ENCODE measurements at places on chromosomes 3 and 15.

GRCh38 chr3:17730318-17730967 is 12.0 kb downstream of the TBC1D5 start:
- DNase-seq, result no peak

GRCh38 chr15:33508703-33509102 is 197.9 kb downstream of the RYR3 start:
- no peak for DNase-seq

- no peak for DNase-seq
Observed at GRCh38 chr3:121064121-121064520, 156.1 kb downstream of the STXBP5L start.

- DNase-seq, result no peak
Observed at GRCh38 chr3:127337911-127338531, 50.2 kb upstream of the PRR20G start.

GRCh38 chr3:119365418-119365817 is 71.2 kb downstream of the ARHGAP31 start:
- no peak for DNase-seq

DNA sequence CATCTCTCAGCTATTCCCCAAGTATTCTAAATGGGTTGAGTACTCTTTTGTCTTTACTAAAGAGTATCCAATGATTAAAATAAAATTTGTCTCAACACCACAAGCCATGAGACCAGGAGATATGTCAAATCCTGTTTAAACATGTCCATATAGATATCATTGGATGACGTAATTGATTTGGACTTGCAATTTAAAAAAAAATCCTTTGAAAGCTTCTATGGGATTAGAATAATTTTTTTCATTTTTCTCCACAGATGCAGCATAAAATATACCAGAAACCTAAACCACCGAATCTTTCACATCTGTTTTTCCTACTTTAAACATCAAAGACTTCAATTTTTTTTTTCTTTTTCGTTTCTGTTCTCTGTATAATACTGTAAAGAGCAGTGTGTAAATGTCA is 1022.3 kb downstream of the EPHA3 start:
- no peak for DNase-seq

DNA sequence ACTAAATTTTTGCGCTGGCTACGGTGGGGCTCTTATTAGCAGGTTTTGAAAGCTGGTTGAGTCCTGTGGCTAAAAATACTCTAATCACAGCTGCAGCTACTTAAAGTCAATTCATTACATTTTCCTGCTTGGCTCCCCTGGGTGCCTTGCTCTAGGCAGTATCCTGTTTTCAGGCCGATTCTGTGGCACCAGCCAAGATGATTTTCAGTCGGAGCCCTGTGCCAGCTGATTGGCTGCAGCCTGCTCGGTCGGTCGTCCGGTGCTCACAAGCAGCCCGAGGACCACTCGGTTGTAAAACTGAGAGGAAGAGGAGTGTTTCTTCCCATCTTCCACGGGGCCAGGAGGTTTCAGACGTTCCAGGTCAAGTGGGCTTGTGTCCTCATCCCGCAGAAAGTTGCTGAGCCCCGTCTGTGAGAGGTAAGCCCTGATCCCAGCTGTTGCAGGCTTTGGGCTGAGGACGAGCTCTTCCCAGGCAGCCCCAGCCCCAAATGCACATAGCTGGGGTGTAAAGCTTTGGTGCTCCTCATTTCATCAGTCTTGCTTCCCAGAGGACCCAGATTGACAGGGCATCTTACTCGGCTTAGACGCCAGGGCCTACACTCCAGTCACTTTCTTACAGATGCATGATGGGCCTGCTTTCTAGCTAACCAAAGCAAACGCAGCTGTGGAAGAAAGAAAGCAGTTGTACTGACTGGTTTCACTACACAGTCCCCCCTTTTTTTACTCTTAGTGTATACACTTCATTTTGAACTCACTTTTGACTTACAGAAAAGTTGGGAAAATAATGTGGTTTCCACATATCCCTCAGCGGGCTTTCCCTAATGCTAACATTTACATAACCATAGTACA is 15.9 kb downstream of the LYSMD4 start:
- DNase-seq, result no peak

GRCh38 chr15:101424984-101425383 is 64.5 kb downstream of the PCSK6 start:
- DNase-seq, result no peak

DNA sequence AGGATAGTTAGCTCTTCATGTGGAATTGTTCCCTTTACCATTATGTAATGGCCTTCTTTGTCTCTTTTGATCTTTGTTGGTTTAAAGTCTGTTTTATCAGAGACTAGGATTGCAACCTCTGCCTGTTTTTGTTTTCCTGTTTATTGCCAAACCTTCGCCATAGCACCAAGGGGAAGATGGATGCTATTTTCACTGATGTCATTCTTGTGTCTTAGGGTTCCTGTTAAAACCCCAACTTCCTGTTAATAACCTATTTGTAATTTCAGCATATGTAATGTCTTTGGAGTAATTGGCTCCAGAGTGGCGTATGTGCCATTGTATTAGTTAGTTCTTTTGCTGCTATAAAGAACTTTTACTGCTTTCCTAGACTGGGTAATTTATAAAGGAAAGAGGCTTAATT is 10.8 kb downstream of the SAMMSON start:
- no peak for DNase-seq

- DNase-seq, result no peak
Observed at GRCh38 chr15:85497172-85497569, 116.8 kb downstream of the AKAP13 start.

GRCh38 chr3:194269610-194270145 is 81.5 kb downstream of the CPN2 start:
- no peak for DNase-seq

DNA sequence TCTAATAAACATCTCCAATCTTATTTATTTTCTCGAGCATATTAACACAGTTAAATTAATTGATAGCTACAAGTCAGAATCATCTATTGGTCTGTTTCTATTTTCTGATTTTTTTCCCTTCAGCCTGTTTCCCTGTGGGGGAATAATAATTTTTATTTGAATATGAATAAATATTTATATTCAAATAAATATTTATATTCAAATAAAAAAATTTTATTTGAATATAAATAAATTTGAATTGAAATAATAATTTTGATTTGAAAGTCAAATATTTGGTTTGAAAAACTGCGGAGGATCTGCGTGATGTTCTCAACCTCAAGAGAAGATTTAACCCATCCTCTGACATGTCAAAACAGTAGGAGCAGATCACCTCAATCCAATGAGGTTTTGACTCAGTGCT is 380.1 kb upstream of the MEIS2 start:
- DNase-seq, result no peak

GRCh38 chr3:25214034-25214433 is 214.0 kb upstream of the RARB start:
- no peak for DNase-seq

DNA sequence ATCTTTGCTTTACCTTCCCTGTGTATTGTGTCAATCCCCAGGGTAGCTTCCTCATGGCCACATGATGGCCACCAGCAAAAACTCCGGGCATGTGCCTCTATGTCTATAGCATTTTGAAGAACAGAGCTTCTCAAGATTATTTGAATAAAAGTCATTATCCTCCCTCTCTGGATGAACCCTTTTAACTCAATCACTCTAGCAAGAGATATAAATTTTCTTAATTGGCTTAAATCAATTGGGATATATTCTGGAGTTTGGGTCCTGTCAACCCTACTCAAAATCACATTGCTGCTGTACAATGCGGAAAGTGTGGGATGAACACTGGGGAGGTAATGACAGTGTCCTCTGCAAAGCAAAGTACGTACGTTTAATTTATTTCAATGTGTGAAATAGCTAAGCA is 370.6 kb upstream of the LRRC3B start:
- no peak for DNase-seq

DNA sequence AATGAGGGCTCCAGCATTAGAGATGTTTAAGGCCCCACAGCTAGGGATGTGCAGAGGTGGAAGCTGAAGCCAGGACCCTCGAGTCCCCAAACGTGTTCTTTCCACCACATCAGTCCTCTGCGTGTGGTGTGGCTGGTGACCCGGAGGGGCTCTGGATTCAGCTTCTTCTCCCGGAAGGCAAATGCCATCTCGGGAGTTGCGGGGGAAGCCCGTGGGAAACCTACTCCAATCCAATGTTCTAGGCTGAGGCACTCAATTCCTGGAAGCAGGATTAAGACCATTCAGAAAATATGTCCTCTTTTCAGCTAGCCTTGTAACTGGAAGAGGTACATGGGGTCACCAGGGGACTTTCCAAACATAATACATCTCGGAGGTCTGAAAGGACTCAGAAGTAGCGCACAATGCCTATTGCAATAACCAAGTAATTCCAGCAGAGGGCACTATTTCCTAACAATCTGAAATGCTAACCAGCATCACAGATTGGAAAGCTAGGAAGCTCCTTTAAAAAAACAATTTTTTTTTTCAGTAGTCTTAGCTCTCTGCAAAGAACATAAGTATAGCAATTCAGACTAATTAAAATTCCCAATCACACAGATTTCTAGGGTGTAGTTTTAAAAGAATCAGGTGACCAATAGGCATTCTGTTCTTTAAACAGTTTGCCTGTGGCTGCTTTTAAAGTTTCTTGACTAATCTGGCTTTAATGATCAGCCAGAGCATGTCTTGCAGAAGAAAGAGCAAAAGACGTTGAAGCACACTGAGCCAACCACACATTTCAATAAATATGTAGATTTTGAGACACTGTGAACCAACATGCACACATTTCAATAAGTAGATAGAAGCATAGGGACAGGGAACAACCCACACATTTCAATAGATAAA is 36.1 kb downstream of the BNC1 start:
- DNase-seq, result no peak

DNA sequence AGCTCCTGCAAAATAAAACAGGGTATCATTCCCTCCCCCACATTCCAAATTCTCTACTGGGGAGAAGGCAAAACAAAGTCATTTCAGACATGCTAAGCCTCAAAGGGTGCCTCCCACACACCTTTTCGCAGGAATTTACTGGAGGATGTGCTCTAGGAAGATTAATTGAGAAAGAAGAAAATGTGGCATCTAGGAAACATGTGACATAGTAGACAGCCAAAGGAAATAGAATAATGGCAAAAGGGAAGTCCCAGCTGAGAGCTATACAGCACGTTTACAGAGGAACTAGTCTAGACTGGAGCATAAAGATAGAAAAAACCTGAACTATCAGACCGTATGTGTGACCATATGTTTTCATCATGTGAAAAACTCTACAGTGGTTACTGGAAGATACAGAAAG is 58.8 kb upstream of the MELTF start:
- no peak for DNase-seq

DNA sequence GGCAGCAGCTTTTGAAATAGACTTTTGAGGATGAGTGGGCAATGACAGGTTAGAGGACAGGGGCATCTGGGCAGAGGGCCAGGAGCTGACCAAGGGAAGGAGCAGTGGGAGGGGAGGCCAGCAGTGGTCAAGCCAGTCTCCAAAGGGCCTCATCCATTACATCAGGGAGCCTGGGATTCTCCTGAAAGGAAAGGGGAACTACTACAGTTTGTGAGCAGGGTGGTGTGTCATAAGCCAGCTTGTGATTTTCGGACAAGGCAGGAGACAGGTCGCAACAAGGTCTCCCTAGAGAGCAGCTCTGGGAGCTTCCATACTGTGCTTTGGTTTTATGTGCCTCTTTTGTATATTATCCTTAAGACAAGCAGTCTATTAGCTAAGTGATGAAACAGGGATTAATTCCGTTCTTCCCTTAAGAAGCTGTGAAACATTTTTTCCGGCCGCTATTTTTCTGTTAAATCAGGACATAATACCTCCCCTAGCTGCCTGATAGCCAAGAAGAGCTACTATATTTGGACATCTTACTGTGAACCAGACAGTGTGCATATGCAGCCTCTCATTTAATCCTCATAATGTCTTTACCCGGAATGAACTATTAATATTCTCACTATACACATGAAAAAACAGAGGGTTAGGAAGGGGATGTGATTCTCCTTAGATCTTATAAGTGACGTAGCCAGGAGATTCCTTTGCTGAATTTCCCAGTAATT is 46.4 kb downstream of the C2CD4B start:
- DNase-seq, result no peak

GRCh38 chr3:186938716-186939115 is 8.4 kb downstream of the ST6GAL1 start:
- no peak for DNase-seq

- DNase-seq, result no peak
Observed at GRCh38 chr15:80556694-80557367, 138.3 kb upstream of the ABHD17C start.

DNA sequence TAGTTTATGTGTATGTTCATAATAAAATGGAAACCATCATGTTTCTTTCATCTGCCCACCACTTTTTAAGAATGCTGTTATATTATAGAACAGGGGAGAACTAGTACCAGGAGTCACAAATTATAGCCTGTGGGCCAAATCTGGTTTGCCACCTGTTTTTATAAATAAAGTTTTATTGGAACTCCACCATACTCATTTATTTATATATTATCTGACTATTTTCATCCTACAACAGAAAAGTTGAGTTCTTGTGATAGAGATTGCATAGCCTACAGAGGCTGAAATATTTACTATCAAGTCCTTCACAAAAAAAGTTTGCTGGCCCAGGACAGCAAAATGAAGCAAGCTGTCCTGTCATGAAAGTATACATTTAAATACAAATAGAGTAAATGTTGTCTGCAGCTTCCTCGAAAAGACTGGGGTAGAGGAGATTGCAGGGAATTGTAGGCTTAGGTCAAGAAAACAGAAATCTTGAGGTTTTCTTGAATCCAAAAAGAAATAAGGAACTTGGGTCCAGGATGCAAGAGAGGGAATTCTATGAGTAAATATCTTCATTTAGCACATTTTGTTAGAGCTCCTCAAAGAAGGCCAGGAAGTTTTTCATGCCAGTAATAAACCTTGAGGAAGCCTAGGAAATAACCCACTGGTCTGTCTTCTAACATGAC is 41.1 kb downstream of the FILIP1L start:
- no peak for DNase-seq

- no peak for DNase-seq
Observed at GRCh38 chr15:69852482-69852881, 245.2 kb downstream of the TLE3 start.

- no peak for DNase-seq
Observed at GRCh38 chr3:61416618-61417017, 144.8 kb upstream of the PTPRG start.

DNA sequence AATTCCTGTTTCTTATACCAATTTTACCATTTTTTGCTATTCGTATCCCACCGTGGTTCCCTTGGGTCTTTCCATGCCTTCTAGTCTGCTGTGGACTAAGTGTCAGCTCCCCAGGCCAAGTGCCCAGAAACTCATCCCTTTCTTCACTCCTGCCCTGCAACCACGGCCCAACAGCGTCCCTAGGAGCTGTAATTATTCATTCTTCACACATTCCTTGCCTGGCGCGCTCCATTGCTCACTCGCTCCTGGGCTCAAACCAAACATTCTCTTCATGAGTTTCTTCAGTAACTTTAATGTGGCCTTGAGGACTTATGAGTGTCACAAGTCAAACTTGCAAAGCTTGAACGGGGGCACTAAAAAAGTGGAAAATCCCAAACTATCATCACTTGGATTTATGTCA is 15.7 kb downstream of the GABRB3 start:
- no peak for DNase-seq

- DNase-seq, result no peak
Observed at GRCh38 chr15:60616147-60616546, 137.2 kb upstream of the ICE2 start.

DNA sequence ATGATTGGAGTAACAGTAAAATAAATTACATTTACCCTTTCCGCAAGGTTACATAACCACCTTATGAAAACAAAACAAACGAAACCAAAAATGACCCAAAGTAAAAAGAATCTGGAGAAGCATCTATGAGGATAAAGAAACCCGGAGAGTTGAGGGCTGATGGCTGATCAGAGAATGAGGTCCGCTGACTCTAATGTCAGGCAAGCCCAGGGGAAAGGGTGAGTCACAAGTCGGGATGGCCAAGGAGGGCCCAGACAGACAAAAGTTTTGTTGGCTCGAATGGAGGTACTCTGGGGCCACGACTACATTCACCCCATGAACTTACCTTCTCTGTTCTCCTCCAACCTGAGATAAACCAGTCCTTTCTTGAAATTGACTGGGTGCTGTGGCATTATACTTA is 95.7 kb downstream of the RORA start:
- DNase-seq, result no peak

Data from stimulated activated CD8-positive, alpha-beta memory T cell treated with anti-CD3 and anti-CD28 coated beads, Interleukin-4, amount 100 ng/mL, for 24 hours (primary cell).